ENCODE measurements at places on chromosomes 5 and 9. TPM values are rescaled to one million over a fixed set of nuclear protein-coding genes. Genes with fewer than 3 reads are reported as not detected.

DNA sequence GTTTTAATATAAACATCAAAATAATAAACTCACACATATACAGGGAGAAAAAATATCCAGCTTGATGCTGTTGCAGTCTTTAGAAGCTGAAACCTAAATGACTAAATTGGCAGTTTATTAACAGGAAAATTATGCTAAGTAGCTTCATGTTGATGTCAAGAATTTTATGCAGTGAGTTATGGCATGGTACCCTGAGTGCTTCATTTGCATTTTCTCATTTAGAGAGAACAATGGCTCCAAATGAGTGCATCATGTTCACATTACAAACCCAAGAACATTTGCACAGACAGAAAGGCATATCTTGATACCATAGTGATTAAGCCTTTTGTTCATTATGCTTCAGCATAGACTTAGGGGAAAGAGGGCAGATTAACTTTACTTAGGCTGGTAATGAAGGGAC lies 102.9 kb upstream of the FSTL4 start:
- DNase-seq: no peak
- H3K36me3 ChIP-seq: no peaks in the 10 kb centered on the region
- no peak overlapping the region for H3K27ac ChIP-seq
- no peaks in the 10 kb centered on the region for H3K4me1 ChIP-seq

Gene PRDM9
- not detected for total RNA-seq

- DNase-seq: no peak
- H3K36me3 ChIP-seq: no peaks in the 10 kb centered on the region
- no peak overlapping the region for H3K4me3 ChIP-seq
- H3K27me3 ChIP-seq: no peaks in the 10 kb centered on the region
Measured at GRCh38 chr5:1743061-1743768, 56.4 kb downstream of the MRPL36 start.

DNA sequence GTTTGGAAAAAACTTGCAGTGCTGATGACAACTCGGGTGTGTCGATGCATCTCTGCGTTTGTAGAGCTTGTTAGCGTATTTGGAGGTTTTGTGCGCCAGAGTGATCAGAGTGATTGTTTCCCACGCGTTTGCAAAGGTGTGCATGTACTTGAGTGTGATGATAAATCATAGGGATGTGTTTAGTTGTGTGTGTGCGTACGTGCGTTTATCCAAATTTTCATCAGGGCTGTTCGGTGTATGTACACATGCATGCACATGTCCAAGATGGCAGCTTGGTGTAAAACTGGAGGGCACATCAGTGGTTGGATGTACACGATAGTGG lies 248 bp upstream of the C1QTNF2 start:
- H3K36me3 ChIP-seq: no peaks in the 10 kb centered on the region
- no peaks in the 10 kb centered on the region for H3K4me1 ChIP-seq
- peak overlapping the region; percentile 67 for H3K4me3 ChIP-seq
- H3K27me3 ChIP-seq: no peaks in the 10 kb centered on the region
- no peak for DNase-seq
- no peak overlapping the region for H3K27ac ChIP-seq

- DNase-seq: no peak
- H3K36me3 ChIP-seq: no peaks in the 10 kb centered on the region
- H3K4me3 ChIP-seq: no peak overlapping the region
- H3K27me3 ChIP-seq: no peaks in the 10 kb centered on the region
Measured at GRCh38 chr9:3027210-3027609, 183.3 kb upstream of the PUM3 start.

- peaks cover 24% of the 10 kb centered on the region for H3K4me1 ChIP-seq
- DNase-seq: no peak
- H3K27me3 ChIP-seq: no peaks in the 10 kb centered on the region
- no peak overlapping the region for H3K4me3 ChIP-seq
- no peak overlapping the region for H3K27ac ChIP-seq
Measured at GRCh38 chr5:65989158-65989557, 62.8 kb downstream of the ERBIN start.

GRCh38 chr9:101639311-101639710 lies 44.5 kb upstream of the PPP3R2 start:
- no peaks in the 10 kb centered on the region for H3K4me1 ChIP-seq
- DNase-seq: no peak
- H3K27me3 ChIP-seq: no peaks in the 10 kb centered on the region
- no peaks in the 10 kb centered on the region for H3K36me3 ChIP-seq

DNA sequence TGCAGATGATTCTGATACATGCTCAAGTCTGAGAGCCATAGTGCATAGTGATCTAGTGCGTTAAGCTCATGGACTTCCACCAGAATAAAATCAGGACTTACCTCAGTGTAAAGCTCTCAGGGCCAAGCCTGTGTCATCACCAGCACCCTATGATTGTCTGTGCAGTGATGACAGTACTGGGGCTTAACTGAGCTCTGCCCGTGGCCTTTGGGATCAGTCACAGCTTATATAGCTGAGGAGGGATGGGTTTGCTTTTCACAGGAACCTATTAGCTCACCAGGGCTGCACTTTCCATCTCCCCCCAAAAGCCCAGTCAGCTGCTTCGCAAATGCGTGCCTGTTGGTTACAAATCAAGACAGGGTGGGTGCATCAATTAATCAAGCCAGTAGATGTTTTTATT lies 246.9 kb downstream of the NR3C1 start:
- no peaks in the 10 kb centered on the region for H3K36me3 ChIP-seq
- peak overlapping the region; percentile 7 for H3K27ac ChIP-seq
- no peak overlapping the region for H3K4me3 ChIP-seq
- H3K4me1 ChIP-seq: peaks cover 51% of the 10 kb centered on the region

DNA sequence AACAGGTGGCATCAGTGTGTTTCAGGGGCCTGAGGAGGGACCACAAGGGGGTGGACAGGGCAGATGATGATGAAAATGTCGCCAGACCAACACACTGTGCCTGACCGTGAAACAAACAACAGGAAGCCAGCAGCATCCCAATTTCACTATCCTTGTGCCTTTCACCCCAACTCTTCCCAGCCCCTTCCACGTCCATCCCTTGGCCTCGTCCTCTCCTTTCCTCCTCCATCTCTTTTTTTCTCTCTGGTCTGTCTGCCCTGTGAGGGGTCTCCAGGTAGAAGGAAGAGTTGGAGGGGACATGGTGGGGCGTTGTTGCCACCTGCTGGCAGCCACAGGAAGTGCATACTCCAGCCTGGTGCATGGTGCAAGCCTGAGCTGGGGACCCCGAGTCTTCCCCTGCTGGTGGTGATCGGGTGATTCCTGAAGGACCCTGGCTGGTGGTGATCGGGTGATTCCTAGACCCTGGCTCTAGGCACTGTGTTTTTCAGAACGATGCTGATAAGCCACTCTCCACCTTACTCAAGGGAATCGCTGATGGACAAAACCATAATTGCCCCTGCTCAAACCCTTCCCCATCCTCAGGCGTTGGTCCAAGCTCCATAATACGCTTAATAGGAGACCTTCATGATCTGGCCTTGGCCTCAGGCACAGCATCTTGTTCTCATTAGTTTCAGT lies 21.7 kb upstream of the NSD1 start:
- H3K4me3 ChIP-seq: no peak overlapping the region
- no peaks in the 10 kb centered on the region for H3K27me3 ChIP-seq
- DNase-seq: no peak
- no peaks in the 10 kb centered on the region for H3K36me3 ChIP-seq
- peaks cover 10% of the 10 kb centered on the region for H3K4me1 ChIP-seq
- H3K27ac ChIP-seq: no peak overlapping the region

Gene ANKRD18B
- total RNA-seq: not detected

Gene DOK3
- 5.1 TPM for total RNA-seq

Gene CNTNAP3
- total RNA-seq: 0.92 TPM

DNA sequence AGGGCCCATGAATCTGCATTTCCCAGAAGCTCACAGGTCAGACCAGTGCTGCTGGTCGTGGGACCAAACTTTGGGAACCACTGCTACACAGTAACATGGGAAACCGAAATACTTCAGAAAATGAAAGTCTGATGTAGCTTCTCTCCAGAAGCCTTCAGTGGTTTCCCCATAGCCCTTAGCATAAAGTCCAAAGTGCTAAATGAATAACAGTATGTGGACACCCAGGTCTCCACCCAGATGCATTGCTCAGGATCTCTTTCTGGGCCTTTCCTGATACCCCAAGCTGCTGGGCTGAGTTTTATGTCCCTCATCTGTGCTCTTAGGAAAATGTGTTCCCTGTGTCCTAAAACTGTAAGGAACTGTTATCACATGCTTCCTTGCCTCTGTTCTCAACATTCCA lies 100.4 kb downstream of the NFIB start:
- H3K27ac ChIP-seq: peak overlapping the region; percentile 17
- no peaks in the 10 kb centered on the region for H3K27me3 ChIP-seq
- peaks cover 52% of the 10 kb centered on the region for H3K4me1 ChIP-seq
- DNase-seq: no peak

GRCh38 chr5:159797261-159797970 lies 118.9 kb upstream of the ADRA1B start:
- DNase-seq: no peak
- H3K27ac ChIP-seq: no peak overlapping the region
- no peak overlapping the region for H3K4me3 ChIP-seq
- H3K4me1 ChIP-seq: no peaks in the 10 kb centered on the region
- H3K27me3 ChIP-seq: no peaks in the 10 kb centered on the region

All from gastrocnemius medialis (tissue), 4 donors.